OCI-M1 (cell line): ENCODE measurements at places on chromosomes 7 and 10.

- DNase-seq: no peak
Measured at GRCh38 chr10:131002031-131002861, 309.3 kb downstream of the TCERG1L start.

DNA sequence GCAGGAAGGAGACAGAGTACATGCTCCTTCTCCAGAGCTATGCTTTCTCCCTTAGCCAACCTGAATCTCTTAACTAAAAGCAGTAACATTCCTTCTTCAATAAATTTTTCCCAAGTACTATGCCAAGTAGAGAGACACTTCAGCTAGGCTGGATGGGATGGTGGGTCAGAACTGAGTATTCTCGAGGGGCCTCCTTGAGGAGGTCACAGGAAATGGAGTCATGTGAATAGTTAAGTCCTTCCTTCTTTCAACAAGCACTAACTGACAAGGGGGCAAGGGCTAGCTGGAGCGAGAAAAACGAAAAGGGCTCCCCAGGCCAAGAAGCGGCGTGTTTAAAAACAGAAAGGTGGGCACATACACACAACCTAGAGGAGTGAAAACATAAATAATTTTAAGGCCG, 5.5 kb downstream of the RSU1 start:
- no peak for DNase-seq

GRCh38 chr7:108385834-108386422, 70.3 kb downstream of the NRCAM start:
- DNase-seq: no peak

DNA sequence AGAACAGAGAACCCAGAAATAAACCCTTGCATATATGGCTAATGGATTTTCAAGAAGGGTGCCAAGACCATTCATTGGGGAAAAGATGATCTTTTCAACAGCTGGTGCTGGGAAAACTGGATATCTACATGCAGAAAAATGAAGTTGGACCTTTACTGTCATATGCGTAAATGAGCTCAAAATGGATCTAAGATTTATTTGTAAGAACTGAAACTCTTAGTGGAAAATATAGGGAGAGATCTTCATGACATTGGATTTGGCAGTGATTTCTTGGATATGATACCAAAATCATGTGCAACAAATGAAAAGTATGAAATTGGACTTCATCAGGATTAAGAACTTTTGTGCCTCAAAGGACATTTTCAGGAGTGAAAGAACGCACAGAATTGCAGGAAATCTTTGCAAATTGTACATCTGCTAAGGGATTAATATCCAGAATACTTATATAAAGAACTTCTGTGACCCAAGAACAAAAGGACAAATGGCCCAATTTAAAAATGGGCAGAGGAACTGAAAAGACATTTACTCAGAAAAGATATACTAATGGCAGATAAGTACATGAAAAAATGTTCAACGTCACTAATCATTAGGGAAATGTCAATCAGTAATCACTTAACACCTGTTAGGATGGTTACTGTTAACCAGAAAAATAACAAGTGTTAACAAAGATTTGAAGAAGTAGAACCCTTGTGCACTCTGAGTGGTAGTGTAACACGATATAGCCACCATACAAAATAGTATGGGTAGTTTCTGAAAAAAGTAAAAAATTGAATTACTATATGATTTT, 6.1 kb downstream of the DBF4 start:
- DNase-seq: no peak

DNA sequence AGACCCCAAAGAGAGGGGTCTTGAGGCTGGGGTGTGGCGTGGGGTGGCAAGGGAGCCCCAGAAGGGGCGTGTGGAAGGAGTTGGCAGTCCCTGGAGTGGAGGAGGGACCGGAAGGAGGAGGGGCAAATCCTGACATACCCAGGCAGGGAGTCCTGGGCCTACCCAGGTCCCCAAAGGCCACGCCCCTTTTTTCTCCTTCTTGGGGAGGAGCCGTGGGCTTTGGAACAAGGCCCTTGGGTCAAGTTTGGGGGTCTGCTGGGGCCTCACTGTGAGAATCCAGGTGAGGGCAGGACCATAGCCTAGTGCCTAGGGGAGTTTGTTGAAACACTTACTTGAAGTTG, 1.2 kb upstream of the SMARCD3 start:
- no peak for DNase-seq

DNA sequence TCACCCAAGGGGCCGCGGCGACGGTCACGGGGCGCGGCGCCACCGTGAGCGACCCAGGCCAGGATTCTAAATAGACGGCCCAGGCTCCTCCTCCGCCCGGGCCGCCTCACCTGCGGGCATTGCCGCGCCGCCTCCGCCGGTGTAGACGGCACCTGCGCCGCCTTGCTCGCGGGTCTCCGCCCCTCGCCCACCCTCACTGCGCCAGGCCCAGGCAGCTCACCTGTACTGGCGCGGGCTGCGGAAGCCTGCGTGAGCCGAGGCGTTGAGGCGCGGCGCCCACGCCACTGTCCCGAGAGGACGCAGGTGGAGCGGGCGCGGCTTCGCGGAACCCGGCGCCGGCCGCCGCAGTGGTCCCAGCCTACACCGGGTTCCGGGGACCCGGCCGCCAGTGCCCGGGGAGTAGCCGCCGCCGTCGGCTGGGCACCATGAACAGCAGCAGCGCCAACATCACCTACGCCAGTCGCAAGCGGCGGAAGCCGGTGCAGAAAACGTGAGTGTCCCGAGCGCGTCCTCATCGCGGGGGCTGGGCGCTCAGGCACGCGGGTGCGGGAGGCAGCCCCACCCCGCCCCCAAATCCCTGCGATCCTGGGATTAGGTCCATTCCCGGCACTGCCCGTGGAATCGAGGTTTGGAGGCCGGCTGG, 509 bp downstream of the AHR start:
- peak; percentile 51 for DNase-seq

- DNase-seq: no peak
Measured at GRCh38 chr10:119644205-119644814, 6.9 kb upstream of the BAG3 start.

DNA sequence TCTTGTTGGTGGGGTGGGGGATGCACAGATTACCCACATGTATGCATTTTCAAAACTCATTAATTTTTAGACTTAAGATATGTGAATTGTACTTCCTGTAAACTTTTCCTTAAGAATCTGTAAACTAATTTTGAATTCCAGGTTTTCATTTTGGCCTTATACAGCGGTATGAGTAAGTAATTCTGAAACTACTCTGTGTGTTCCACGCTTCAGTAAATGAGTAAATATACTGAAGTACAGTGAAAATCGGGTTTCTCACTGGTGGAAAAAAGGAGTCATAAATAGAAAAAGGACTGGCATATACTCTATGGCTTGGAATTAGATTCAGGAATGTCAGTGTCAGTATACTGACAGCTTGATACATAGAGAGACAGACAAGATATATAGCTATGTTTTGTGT, 72.8 kb downstream of the CTTNBP2 start:
- peak; percentile 36 for DNase-seq

DNA sequence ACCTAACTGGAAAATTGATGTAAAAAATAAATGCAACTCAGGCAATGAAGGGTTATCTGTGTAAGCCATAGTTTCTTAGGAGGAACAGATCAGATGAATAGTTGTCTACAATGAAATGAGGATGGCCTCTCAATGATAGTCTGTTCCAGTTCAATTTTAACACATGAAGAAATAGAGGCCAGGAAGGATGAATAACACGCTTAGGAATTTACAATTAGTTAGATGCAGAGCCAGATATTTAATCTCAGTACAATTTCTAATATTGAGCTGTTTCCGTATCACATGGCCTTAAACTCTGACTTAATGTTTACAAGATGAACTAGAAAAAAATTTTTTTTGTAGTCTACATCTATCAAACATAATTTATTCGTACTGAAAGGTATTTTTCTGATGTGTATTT, 176.6 kb downstream of the GALNT11 start:
- DNase-seq: no peak

DNA sequence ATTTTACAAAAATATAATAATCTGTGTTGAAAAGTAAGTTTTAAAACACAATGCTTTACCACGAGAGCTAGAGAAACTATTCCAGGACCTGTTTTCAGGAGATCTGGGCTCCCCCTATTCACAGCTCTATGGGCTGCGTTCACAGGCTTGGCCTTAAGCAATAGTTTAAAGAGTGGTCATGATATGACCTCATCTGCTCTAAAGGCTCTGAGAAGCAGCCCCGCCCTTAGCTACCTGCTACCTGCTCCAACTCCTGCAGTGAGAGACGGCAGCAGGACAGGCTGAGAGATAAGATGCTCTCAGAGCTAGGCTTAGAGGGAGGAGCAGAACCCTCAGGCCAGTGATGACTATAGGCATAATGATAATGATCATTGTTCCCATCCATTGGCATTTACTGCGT, 12.6 kb downstream of the ALOX5 start:
- DNase-seq: no peak

GRCh38 chr10:117005527-117006055, 604 bp upstream of the SHTN1 start:
- DNase-seq: peak; percentile 73

GRCh38 chr10:18104223-18104872, 35.9 kb upstream of the CACNB2 start:
- DNase-seq: peak; percentile 68

DNA sequence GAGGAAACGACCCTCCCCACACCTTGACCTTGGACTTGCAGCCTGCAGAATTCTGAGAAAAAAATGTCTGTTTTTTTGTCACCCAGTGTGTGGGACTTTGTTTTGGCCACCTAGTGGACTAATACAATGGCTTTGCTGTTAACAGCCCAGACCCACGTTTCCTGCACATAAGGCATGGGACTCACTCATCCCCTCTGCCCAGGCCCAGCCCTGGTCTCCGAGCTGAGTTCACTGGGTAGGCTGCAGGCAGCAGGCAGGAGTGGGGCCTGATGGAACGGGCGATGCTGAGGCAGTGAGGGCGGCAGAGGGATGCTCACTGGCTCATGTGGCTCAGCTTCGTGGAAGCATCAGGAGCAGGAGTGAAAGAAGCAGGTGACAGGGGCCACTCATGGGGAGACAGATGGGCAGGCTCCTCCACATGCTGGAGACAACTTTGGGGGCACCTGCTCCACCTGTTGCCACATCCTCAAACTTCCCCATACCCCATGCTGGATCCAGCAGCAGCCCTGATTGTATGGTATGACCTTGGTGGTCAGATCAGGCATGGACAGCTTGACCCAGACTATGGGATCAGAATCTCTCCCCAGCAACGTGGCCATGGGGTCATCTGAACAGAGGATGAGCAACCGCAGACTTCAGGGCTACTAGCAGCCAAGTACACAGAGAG, 65.8 kb upstream of the ANTXRL start:
- no peak for DNase-seq

GRCh38 chr7:121262221-121262620, 66.6 kb upstream of the WNT16 start:
- no peak for DNase-seq

DNA sequence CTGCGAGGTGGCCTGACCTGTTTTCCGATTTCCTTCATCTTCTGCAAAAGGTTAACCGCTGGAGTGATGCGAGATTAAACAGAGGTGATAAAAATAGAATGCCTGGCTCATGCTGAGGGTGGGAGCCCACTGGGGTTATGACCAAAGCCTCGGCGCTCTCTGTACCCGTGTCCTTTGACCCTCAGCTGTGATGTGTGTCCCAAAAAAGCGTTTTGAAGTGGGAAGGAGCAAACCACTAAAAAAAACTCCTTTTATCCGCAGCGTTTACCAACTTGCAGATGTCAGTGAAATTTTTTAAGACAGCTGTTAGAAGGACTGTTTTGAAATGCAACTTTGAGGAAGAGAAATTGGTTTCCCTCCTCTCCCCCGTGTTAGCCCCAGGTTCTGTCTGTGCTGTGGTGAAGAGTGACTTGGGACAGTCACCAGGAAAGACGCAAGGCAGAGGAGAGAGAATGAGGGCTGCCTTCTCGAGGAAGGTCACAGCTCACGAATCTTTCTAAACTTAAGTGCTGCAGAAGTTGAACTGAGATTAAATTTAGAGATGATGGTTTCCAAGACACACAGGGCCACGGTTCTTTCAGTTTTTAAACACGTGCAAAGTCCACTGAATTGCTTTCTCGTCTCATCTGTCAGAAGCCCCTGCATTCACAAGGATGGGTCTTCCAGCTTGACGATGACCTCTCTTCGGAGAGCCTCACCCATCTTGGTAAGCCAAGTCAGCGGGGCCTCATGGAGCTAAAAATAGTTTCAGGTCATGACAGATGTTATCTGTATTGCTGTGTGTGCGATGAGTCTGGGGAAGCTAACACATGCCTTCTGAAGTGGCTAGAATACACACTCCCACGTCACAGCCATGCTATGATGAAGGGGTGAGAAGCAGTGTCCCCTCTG, 27.6 kb downstream of the AMZ1 start:
- DNase-seq: peak; percentile 32

DNA sequence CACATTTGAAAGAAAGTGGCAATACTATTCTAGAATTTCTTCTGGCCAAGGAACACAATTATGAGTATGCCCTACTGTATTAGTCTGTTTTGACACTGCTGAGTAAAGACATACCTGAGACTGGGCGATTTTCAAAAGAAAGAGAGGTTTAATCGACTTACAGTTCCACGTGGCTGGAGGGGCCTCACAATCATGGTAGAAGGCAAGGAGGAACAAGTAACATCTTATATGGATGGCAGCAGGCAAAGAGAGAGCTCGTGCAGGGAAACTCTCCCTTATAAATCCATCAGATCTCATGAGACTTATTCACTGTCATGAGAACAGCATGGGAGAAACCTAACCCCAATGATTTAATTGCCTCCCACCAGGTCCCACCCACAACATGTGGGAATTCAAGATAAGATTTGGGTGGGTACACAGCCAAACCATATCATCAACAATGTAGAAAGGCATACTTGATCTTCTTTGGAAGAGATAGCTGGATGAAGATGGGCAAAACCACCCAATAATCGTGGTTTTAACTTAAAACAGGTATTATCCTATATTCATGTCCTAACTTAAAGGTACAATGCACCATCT, 113.9 kb downstream of the ETV1 start:
- peak; percentile 68 for DNase-seq

GRCh38 chr10:43239756-43240155, 27.1 kb downstream of the RASGEF1A start:
- DNase-seq: no peak

GRCh38 chr10:1966712-1967376, 229.5 kb upstream of the ADARB2 start:
- DNase-seq: no peak

GRCh38 chr7:155276800-155277375, 20.8 kb upstream of the INSIG1 start:
- DNase-seq: no peak

- DNase-seq: peak; percentile 59
Measured at GRCh38 chr10:12902135-12902572, 99.4 kb downstream of the CCDC3 start.

GRCh38 chr10:92811986-92812385, 36.3 kb upstream of the EXOC6 start:
- no peak for DNase-seq
